ENCODE measurements at places on chromosomes 6 and 20.

- no peak for DNase-seq
Observed at GRCh38 chr6:87913974-87914373, 133.7 kb upstream of the SPACA1 start.

GRCh38 chr6:116355796-116356195 lies 15.0 kb upstream of the DSE start:
- no peak for DNase-seq

DNA sequence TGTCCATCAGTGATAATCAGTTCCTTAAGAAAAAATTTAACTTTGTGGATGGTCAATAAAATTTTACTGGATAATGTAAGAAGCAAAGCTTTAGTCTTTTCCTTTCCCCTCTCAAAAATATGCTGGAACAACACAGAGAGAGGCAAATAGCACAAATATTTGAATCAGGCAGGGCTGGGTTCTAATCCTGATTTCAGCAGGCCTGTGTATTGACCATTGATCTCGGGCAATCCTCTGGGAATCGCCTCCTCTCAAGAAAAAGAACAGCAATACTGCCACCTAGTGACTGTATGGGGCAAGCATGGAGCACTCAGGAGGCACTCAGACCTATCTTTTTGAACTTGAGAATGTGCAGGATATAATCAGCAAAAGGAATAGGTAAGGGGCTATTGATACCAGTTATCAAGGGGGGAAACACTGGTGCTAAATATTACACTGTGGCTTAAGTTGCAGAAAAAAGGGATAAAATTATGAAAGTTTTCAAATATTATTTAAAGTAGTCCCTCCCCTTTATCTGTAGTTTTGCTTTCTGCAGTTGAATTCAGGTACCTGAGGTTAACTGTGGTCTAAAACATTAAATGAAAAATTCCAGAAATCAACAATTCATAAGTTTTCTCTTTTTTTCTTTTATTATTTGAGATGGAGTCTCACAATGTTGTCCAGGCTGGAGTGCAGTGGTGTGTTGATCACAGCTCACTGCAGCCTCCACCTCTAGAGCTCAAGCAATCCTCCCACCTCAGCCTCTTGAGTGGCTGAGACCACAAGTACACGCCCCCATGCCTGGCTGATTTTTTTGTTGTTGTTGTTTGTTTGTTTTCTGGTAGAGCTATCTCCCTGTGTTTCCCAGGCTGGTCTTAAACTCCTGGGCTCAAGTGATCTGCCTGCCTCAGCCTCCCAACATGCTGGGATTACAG lies 91.8 kb upstream of the NHSL1 start:
- DNase-seq = peak; percentile 39

- DNase-seq = no peak
Observed at GRCh38 chr6:437037-437392, 45.5 kb downstream of the IRF4 start.

GRCh38 chr6:100968949-100969348 lies 87.8 kb upstream of the ASCC3 start:
- no peak for DNase-seq

GRCh38 chr6:117446861-117447260 lies 21.1 kb upstream of the ROS1 start:
- DNase-seq = no peak

GRCh38 chr6:156150391-156150790 lies 626.8 kb upstream of the ARID1B start:
- no peak for DNase-seq

DNA sequence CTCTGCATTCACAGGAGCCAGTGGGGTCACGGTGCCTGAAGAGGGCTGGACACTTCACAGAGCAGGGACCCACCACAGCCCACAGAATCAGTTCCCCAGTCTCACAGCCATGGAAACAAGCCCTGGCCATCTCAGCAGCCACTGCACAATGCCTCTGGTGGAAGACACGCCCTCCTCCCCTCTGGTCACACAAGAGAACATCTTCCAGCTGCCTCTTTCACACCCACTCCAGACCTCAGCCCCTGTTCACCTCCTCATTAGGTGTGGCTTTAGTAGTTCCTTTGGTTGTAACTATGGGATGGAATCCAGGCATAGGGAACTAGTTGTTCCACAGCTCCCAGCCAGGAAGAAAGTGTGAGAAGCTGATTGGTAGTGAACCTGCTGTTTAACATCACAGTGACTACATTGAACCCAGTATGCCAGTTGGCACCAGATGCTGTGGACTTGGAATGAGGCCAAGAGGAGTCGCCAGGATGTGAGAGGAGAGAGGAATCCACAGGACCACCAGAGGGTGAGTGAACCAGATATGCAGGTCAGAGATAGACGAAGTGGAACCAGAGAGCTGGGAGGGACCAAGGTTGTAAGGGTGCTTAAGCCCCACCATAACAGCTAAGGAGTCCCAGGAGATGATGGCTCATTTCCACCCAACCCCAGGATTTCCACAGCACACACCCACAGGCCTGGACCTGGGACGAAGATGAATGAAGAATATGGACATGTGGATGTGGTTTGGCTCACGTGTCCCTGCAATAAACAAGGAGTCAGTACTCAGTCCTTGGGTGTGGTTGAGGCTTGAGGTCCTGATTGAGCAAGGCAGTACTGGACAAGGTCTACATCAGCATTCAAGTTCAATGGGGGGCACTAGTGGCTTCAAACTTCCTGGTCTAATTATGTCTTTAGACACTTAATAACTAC lies 8.8 kb upstream of the BTN3A3 start:
- no peak for DNase-seq

DNA sequence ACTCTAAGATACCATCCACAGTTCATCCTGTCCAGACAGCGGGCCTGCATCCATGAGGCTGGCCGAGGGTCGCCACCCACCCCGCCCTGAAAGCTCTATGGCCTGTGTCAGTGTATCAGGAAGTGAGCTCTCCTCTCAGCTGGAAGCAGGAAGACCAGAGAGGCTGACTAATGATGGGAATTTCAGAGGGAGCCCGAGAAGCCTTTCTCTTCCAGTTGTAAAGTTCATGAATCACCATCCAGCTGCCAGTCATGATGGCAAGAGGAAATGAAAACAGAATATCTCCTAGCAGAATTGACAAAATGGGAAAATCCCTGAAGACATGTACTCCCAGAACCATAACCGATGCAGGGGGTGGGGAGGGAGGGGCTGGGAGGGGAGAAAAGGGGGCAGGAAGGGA lies 109.6 kb upstream of the RPS6KA2 start:
- DNase-seq = peak; percentile 24

GRCh38 chr6:10962673-10963072 lies 75.8 kb downstream of the SYCP2L start:
- DNase-seq = peak; percentile 83

- peak; percentile 63 for DNase-seq
Observed at GRCh38 chr6:14876778-14877613, 368.9 kb upstream of the JARID2 start.

DNA sequence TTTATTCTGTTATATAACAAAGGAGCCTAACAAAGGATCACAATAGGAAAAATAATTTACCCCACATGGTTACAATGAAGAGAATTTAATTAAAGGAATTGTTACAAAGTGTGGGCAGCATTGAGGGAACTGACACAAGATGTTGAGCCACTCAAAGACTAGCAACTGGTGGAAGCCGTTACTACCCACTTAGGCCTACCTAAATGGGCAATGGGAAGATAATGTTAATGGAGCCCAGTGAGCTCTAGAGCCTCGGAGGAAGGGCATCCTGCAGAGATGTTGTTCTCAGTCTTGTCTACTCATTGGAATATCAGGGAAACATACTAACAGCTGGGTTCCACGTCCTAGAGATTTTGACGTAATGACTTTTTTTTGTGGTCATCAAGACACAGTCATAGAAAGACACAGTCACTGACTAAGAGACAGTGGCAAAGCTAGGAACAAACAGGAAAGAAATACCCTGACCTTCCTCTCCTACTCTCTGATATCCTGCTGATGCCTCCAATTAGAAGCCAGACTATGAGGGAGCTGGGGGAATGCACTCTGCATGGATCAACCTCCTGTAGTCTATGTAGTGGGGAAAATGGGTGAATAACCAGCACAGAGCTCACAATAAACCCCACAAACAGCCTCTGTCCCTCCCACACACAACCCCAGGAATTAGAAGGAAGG lies 523.8 kb upstream of the FLRT3 start:
- no peak for DNase-seq

GRCh38 chr6:139251045-139251690 lies 40.6 kb downstream of the TXLNB start:
- no peak for DNase-seq

GRCh38 chr6:87436435-87436834 lies 28.7 kb downstream of the CFAP206 start:
- peak; percentile 30 for DNase-seq

DNA sequence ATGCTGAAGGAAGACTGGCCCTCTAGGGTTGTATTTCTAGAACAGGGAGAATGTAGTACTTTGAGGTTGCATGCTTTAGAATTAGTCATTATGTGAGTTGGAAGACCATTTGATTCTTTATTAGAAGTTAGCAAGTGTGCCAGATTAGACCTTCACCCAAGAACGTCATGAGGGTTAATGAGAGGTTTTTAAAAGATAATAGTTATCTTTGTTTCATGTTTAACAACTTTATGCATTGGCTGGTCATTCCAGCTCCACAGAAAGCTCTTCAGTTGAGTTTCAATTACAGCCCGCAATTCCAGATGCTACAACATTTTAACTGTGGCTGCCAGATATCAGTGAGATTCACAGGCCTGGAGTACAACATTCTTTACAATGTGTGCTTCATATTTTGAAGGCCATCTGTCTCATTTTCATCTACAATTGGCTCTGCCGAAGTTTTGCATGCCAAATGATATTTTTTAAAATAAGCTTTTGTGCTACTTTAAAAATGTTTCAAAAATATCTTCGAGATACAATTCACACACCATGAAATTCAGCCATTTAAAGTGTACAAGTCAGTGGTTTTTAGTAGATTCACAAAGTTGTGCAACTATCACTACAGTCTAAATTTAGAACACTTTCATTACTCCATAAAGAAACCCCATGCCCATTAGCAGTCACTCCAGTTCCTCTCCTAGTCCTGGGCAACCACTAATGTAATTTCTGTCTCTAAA lies 61.1 kb upstream of the FBXO30 start:
- DNase-seq = no peak

DNA sequence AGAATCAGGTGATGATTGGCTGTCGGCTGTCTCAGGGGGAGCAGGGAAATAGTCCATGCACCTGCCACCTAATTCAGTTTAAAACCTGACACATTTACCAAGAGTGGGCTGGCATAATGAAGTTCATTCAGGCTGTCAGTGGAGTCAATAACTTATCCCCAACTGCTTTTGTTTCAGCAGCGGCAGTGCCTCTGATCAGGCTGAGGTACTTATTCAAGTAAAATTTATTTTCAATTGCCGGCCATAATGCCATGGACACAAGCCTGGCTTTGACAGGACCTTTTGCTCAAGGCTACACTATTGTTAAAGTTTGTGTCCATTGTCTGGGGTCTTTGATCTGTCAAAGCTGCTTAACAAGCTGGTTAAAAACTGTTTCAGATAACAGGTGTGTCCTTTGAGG lies 20.6 kb downstream of the OLIG3 start:
- no peak for DNase-seq

DNA sequence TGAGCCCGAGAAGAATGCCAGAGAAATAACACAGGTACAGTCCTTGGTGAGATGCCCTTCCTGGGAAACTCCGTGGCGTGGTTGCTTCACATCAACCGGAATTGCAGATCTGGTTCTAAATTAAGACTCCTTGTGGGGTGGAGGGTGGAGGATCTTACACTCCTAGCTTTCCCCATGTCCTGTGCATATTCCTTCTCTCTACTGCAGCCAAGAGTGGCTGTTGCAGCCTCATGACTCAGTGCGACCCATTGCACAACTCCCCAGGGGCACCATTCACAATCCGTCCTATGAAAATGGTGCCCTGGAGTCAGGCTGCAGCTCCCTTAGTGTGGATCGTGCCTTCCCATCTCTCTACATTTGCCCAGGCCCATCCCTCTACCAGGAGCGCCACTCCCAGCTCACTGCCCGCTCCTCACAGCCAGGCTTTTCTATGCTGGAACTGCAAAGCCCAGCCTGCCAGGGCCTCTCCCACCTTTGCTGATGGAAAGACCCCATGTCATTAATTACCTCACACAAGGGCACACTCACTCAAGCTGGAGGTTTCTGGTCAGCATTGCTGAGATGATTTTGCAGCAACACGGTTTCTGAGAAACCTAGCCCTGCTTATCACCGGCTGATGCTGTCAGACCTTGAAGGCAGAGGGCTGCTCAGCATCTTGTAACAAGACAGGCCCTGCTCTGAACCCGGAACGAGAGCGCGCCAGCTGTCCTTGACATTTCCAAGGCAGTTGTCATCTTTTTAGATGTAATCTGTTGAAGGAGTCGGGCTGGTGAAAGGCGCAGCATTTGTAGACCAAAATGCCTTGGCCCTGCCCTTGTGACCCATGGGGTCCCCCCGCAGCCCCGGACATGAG lies 39.7 kb downstream of the SIRPA start:
- DNase-seq = peak; percentile 68

GRCh38 chr6:150651808-150652470 lies 52.3 kb downstream of the PLEKHG1 start:
- no peak for DNase-seq

DNA sequence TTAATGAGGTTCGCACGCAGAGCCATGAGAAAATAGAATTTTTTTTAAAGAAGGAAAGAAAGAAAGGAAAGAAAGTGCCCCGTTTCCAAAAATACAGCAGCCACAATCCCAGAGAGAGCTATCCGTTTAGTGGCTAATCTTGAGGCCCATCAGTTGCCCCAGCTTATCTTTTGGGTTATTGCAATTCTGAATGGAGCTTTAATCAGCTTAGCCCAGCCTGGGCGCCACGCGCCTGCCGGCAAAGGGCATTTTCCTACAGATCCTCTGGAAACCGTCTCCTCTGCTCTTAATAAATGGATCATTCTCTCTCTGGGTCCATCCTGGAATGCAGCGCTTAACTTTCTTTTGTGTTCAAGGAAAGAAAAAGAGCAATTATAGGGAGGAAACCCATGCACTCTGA lies 413.3 kb downstream of the MAFB start:
- DNase-seq = no peak

GRCh38 chr20:57594092-57594951 lies 25.9 kb downstream of the ZBP1 start:
- DNase-seq = no peak

- no peak for DNase-seq
Observed at GRCh38 chr6:41442800-41443501, 103.2 kb upstream of the FOXP4 start.

DNA sequence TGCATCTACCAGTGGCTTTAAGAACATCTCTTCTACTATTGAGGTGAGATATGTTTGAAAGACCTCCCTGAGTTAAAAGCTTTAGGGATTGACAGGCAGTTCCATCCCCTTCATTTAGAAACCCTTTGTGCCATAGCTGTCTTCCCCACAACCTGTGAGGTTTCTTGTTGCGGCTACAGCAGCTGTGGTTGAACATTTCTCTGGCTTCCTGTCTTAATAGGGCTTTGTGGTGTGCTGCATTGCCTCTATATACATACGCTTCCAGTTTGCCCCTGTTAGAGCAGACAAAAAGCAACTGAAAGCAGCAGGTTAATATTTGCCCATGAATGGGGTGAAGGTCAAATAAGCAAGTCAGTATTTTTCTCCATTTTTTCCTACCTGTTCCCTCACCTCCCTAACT lies 210.2 kb downstream of the TMEM200A start:
- no peak for DNase-seq
